CD8-positive, alpha-beta T cell (primary cell): ENCODE measurements at places on chromosomes 12 and 14. TPM values are rescaled to one million over a fixed set of nuclear protein-coding genes. Genes with fewer than 3 reads are reported as not detected.

Gene NELL2
- 390 TPM for total RNA-seq

Gene HNF1A
- not detected for total RNA-seq

Gene KRT83
- not detected for total RNA-seq

Gene KLRB1
- total RNA-seq: 58.3 TPM

Gene FIGNL2
- total RNA-seq: 1.5 TPM

Gene IL23A
- total RNA-seq: 26.7 TPM

Gene CMTM5
- not detected for total RNA-seq

Gene NINJ2
- total RNA-seq: 1.6 TPM

Gene IAPP
- not detected for total RNA-seq

Gene AREL1
- total RNA-seq: 44.5 TPM

Gene EML5
- total RNA-seq: 2.5 TPM

Gene CCDC175
- total RNA-seq: not detected

Gene KRT73
- 8.1 TPM for total RNA-seq

Gene KICS2
- total RNA-seq: 13.9 TPM

Gene BTBD7
- 23.5 TPM for total RNA-seq

Gene CD4
- 1.00 TPM for total RNA-seq

Gene LYZ
- 4.3 TPM for total RNA-seq

Gene INSM2
- total RNA-seq: not detected

Gene TMEM119
- 1.9 TPM for total RNA-seq
